ENCODE measurements at places on chromosomes 7 and 10.

DNA sequence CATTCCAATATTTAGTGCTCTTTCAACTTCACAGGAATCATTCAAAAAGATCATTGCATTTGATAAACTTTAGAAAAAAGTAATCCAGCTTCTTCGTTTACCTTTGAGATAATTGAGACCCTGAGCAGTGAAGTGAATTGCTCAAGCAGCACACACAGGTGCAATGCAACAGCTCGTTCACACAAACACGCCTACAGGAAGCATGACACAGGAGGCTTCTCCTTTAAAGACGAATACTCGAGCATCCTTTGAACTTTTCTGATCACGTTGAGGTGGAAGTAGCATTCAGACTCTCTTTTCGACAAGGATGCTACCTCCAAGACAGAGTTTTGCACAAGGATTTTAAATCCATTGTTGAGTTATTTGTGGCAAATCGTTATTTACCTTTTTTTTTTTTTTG lies 18.0 kb upstream of the RSU1 start:
- DNase-seq = no peak

DNA sequence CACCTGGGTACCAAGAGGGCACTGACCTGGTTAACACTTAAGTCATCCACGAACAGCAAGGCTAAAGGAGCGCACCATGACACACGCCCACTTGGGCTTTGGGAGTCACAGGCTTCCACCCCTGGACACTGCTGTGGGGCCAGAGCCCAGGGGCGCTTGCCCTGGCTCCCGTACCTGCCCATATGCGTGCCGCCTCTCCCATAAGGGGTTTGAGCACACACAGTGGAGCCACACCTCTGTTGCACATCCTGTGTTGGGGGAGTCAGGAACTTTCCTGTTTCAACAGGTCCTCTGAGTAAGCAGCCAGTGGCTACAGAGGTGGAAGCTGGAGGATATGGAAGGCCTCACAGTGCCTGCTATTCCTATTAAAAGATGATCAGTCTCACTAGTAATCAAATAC lies 152.0 kb downstream of the REEP3 start:
- DNase-seq = no peak

DNA sequence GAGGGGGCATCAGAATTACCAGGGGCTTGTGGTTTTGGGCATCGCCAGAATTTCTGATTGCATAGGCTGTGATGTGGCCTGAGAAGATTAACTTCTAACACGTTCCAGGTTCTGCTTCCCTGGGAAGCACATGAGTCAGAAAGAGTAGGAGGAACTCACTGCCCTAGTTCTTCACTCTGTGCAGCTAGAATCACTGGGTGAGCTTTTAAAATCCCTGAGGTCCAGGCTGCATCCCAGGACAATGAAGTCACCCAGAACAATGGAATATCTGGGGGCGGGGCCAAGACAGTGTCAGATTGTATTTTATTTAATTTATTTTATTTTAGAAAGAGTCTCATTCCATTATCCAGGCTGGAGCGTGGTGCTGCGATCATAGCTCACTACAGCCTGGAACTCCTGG lies 636.5 kb downstream of the CALN1 start:
- no peak for DNase-seq

GRCh38 chr10:68047122-68047521 lies 28.0 kb downstream of the HERC4 start:
- DNase-seq = no peak

GRCh38 chr7:52825611-52826010 lies 209.8 kb upstream of the POM121L12 start:
- DNase-seq = no peak

DNA sequence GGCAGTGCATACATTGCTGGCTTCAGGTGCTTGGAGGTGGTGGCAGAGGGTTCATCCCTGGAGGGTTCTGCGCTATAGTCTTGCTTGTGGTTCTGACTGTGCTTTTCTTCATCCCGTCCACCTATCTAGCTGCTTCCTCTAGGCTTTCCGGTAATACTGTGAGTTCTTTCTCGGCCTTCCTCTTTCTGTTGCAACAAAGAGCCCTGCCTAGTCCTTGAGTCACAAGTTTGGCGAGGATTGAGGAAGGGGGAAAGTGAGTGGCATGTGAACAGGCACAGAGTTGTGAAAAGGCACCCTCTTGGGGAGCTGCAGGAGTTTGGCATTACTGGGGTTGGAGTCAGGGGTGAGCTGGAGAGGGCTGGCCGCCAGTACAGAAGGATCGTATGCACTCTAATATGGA lies 123.0 kb downstream of the SH2D4B start:
- DNase-seq = peak; percentile 78

GRCh38 chr7:50370884-50371283 lies 66.4 kb downstream of the IKZF1 start:
- DNase-seq = no peak

- DNase-seq = no peak
Measured at GRCh38 chr10:115093286-115093775, at the start of gene ATRNL1. ATRNL1 (plus strand) TSS chr10:115093365; CDS start chr10:115093751, 386 bp downstream.

DNA sequence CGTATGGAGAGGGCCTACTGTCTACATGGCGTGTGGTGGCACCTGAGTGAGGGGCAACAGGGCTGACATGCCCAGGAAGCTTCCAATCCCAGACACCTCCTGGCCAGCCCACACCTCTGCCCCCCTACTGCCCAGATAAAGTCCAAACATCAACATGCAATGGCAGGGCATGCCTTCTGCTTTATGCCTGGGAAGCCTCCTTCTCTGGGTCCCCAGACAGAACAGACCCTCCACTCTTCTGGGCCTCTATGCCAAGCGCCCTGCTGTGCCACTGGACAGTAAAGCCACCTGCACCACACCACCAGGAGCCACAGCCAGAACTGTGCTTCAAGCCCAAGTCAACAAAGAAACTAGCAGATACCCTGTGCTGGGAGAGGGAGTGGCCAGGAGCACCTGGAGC lies 12.5 kb downstream of the TMEM72 start:
- no peak for DNase-seq

DNA sequence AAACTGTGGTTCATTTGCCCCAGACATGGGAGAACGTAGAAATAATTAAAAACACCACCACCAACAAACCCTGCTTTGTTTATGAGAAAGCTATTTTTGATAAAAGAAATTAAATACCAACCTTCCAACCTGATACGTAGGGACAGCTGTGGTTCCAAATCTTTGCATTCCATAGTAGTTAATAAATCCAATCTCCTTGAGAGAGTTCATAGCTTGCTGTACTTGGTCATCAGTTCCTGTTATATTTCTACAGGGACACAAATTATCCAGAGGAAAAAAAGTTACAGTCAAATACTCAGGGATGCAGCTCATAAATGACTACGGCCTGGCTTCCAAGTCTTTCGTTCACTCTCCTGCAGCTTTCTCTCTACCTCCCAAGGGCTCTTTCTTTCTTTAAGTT lies 41.1 kb downstream of the PUS7 start:
- DNase-seq = no peak

GRCh38 chr10:119205894-119206602 lies 1.3 kb upstream of the GRK5 start:
- peak; percentile 35 for DNase-seq

GRCh38 chr7:54680377-54681005 lies 78.5 kb downstream of the SEC61G start:
- no peak for DNase-seq

GRCh38 chr7:9603291-9603690 lies 1169.9 kb downstream of the NXPH1 start:
- no peak for DNase-seq

DNA sequence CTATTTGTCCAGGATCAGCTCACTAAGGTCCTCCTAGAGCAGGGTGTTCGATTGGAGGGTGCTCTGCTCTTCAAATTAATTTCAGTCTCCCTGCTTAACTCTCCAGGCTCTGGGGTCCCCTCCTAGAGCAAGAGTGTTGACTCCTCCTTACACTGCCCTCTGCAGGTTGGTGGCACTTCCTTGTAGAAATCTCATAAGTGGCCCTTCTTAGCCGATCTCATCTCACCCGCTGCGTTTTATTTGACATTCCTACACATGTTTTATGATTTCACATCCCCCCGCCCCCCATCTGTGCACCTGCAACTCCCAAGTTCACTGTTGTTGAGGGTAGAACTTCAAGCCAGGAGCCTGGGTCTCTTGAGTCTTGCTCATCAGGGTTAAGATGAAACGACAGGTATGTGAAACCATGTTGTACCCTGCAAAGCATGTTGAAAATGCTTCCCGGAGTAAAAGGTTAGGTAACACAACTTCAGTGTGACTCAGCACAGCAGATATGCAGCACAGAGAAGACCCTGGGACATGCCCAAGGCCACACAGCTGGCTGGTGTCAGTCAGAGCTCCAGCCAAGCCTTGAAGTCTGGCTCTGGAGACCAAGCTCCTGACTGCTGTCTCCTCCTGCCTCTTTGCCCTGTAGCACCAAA lies 171.2 kb downstream of the PRKAG2 start:
- no peak for DNase-seq

GRCh38 chr10:52335665-52336064 lies 21.6 kb downstream of the DKK1 start:
- DNase-seq = no peak

GRCh38 chr7:134155206-134155605 lies 28.1 kb downstream of the LRGUK start:
- DNase-seq = no peak

DNA sequence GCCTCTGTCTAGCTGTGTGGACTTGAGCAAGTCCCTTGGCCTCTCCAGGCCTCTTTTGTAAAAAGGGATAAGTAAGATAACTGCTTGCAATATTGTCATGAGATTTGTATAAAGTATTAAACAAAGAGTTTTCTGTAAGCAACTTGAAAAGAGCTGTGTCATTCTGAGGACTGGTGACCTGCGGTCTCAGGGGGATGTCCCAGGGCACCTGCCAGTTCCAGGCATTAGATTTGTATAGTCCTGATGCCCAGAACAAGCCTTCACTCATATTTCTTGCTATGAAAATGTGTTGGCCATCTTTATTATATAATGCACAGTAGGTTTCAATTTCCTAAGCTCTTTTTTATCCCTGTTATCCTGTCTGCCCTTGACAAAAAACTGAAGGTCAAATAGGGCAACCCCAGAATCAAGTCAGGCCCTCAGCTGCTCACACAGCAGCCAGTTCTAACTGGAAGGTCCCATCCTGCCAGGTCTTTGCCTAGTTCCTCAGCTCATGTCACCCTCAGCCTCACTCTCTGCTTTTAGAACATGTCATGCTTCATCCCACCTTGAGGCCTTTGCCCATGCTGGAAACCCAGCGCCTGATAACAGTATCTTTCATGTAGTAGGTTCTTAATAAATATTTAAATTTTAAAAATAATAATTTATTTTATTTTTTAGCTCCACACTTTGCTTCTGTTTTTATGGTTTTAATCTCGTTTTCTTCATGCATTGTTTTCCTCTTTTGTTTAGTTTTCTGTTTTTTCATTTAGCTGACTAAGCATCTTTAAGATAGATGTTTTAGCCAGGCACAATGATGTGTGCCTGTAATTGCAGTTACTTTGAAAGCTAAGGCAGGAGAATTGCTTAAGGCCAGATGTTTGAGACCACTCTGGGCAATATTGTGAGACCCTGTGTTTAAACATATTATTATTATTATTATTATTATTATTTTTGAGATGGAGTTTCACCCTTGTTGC lies 87.5 kb upstream of the ZNF92 start:
- no peak for DNase-seq

- DNase-seq = no peak
Measured at GRCh38 chr7:137835486-137836112, 11.2 kb downstream of the DGKI start.

- DNase-seq = no peak
Measured at GRCh38 chr10:3689871-3690510, 95.0 kb downstream of the KLF6 start.

GRCh38 chr10:74234569-74234968 lies 83.5 kb downstream of the ADK start:
- DNase-seq = no peak

DNA sequence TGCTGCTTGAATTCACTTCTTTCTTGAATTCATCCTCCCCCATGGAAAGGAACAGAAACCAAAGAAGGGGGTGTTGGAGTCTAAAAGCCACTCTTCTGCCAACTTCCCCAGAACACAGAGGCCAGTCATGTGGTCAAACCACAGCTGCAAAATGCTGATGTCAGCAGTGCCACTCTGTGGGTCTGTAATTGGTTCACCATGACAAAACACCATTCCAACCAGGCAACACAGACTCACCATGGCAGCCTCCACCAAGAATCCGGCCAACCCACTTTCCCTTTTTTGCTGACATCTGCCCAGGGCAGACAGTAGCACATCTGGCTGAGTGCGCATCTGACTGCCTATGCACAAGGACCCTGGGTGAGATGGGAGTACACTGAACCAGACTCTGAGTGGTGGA lies 16.8 kb downstream of the OSBPL3 start:
- DNase-seq = peak; percentile 91

- DNase-seq = peak; percentile 92
Measured at GRCh38 chr10:113044016-113044755, 94.1 kb downstream of the TCF7L2 start.

DNA sequence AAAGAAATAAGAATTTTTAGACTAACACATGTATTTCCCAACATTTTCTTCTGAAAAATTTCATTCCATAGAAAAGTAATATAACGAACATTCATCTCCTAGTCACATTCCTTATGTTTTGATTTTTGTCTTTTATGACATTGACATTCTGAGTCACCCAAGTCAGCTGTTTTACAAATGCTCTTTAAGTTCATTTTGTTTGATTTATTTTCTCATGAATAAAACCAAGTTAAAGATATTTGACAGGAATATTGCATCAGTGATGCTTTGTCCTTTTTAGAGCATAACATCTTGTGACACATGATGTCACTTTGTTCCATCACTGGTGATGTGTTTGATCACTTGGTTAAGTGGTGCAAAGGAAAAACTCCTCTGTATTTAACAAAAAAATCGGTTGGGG lies 48.4 kb downstream of the HGF start:
- peak; percentile 8 for DNase-seq

DNA sequence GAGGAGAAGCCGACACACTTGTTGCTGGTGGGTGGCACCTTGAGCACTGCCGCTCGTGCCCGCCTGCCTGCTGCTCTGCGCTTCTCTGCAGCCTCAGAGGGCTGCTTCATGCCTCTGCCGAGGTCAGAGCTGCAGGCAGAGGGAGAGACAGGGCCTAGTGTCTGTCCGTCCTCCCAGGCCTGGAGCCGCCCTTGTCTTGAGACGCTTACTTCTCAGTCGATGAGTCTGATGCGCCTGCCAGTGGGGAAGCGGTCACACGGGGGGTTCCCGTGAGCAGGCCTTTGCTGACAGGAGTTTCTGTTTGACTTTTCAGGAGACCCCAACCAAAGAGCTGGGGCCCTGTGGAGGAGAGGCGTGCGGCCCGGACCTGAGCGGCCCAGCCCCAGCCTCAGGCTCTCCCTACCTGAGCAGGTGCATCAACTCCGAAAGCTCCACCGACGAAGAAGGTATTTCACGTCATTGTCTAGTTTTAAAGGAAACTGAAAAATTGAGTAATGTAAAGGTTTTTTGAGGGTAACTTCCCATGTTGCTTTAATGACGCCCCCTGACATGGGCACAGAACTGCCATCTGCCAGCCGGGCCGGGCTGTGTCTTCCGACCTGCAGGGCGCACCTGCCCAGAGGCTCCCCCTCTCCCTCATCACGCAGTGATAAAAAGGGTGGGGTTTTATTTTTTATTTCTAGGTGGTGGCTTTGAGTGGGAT lies 7.8 kb upstream of the BHLHA15 start:
- no peak for DNase-seq

DNA sequence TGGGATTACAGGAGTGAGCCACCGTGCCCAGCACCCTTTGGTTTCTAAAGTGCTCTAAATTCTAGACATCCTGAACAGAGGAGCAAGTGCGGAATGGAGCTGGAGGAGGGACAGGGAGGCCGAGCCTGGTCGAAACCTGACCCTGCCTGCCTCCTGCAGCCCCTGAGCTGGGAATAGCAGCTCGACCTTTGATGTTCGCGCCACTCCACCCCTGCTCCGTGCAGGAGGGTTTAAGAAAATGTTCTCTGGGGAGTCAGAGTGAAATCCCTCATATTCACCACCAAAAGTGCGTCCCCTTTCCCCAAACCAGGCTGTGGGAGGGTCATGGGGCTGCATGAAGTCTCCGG lies 1.8 kb downstream of the PGAM2 start:
- no peak for DNase-seq

Data from inflammatory macrophage treated with lipopolysaccharide for 1 hour (primary cell).